Upper lobe of left lung (tissue), 6 donors: ENCODE measurements at places on chromosomes 12 and 14. TPM values are rescaled to one million over a fixed set of nuclear protein-coding genes. Genes with fewer than 3 reads are reported as not detected.
A peak's percentile ranks its signal among the peaks of the same experiment; 100 is the strongest.

FSCB gene
- total RNA-seq: 0.15 TPM

- no peak for DNase-seq
Observed at GRCh38 chr14:91300283-91300895, 55.9 kb upstream of the GPR68 start.

KLRG1 gene
- total RNA-seq: 3.2 TPM

DNA sequence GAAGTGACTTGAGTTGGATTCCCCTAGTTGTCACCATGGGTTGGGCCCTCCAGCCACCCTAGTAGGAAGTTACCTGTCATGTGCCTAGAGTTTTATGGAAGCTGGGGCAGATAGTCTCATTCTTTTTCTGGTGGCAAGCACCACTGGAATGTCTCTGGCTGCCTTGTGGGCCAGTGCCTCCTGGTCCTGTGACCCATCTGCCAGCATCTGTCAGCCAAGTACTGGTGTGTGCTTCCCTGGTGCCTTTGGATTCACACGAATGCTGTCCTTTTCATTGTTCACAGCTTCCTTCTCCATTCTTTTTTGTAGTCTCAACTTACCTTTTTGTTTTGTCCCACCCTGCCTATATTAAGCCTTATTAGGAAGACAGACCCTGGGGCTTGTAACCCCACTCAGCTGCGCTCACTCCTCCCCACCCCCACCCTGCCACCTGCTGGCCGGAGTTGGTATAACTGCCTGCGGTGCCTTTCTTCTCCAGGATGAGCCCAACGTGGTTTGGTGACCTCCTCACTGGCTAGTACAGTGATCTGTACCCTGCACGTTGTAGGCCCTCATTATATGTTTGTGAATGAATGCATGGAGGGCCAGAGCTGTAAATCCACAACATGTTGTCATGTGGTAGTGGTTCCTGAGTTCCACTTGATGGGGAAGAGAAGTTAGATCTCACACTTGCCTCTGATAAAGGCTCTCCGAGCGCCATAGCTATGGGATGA, 125.7 kb downstream of the TSPAN9 start:
- no peak for DNase-seq

DNA sequence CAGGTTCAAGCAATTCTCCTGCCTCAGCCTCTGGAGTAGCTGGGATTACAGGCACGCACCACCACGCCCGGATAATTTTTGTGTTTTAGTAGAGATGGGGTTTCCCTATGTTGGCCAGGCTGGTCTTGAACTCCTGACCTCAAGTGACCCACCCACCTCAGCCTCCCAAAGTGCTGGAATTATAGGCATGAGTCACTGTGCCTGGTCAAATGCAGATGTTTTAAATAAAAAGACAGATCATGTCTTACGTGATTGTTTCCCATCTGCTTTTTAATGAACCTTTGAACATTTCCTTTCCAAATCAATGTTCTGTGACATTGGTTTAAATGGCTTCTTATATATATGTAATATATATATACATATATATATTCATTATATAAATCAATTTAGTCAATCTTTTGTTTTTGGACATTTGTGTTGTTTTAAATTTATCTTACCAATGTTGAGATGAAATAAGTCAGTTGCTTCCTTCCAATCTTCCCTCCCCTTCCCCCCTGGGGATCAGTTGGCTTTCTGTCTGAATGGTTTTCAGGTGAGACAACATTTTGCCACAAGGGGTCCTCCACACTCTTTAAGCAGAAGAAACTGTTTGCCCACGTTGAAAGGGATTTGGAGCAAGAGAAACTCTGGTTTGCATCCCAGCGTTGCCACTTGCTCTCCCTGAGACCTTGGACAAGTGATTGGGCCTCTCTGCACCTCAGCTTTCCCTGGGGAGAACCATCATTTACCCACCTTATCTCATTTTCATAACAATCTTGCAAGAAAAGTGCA, 47.6 kb upstream of the RBM19 start:
- DNase-seq: no peak

- no peak for DNase-seq
Observed at GRCh38 chr12:82688596-82688995, 1.9 kb downstream of the TMTC2 start.

- DNase-seq: no peak
Observed at GRCh38 chr14:80768646-80769045, 172.9 kb downstream of the CEP128 start.

- no peak for DNase-seq
Observed at GRCh38 chr14:76810525-76810924, 2.2 kb downstream of the ANGEL1 start.

KRT3 gene
- total RNA-seq: not detected

DNA sequence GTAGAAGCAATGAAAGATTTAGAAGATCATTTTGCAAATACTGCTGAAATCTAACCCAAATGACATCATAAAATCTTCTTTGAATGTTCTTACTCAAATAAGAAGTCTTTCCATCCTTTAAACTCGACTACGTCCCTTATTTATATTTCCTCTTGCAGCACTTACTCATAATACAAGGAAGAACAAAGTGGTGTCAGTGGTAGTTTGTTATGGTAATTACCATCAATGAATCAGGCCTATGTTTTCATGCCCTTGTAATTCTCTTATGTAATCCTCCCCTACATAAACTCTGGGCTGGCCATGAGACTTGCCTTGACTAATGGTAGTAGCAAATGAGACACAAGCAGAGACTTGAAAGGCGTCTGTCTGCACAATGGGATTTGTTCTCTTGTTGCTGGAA, 17.0 kb downstream of the EEA1 start:
- DNase-seq: no peak

DNA sequence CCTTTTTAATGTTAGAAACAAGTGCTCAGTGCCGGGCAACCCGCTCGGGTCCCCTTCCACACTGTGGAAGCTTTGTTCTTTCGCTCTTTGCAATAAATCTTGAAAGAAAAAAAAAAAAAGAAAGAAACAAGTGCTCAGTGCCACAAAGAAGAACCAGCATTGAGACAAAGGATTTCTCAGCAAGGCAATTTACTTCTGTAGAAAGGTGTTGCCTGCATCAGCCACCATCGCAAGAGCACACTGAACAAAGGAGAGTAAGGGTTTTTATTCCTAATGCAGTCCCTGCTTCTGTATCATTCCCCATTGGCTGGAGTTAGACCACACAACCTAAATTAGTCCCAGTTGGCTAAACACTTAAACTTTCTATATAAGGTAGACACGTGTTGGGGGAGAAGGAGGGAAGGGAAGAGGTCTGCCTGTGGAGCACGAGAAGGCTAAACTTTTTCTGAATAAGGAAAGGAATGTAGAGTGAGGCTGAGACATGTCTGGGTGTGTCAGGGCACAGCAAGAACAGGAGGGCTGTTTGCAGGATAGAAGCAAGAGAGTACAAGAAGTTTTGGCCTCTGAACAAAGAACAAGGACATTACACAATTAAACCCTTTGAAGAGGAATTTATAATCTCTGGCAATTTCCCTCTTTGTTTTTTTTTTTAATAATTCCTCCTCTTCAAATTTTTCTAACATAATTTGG, 21.4 kb downstream of the KLRF2 start:
- DNase-seq: no peak

DNA sequence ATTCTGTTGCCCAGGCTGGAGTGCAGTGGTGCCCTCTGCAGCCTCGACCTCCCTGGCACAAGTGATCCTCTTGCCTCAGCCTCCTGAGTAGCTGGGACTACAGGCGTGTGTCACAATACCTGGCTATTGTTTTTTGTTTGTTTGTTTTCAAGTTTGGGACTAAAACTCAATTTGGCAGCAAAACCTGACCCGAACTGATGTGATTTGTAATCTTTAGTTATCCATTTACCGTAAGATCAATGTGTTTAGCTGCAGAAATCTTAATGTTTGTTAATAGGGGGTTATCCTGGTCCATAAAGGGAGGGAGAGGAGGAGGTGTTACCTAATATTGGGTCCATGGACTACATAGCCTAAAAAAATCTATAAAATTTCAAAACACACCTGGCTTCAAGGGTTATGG, 738 bp upstream of the C1S start:
- no peak for DNase-seq

GRCh38 chr12:53219292-53219955, 12.4 kb upstream of the ITGB7 start:
- DNase-seq: peak; percentile 76

- DNase-seq: no peak
Observed at GRCh38 chr12:26688344-26688904, 144.6 kb downstream of the ITPR2 start.

SDSL gene
- total RNA-seq: 11.9 TPM

DNA sequence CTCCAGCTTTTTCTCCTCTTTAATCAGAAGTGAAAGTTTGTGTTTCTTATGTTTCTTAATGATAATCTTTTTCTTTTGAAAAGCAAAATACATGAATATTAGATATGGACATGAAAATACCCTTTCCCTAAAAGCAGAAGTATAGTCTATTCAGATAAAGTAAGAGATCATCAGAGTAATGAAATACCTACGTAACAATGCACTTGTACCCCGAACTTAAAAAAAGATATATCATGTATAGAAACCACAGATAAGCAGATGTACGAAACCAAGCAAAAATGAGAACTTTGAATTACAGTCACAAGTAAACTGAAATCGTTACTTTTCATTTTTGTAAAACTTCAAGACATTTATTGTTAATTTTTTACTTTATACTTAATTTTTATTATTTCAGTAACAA, 1.5 kb upstream of the GPR65 start:
- no peak for DNase-seq

- DNase-seq: no peak
Observed at GRCh38 chr14:36767603-36768281, 106.1 kb downstream of the PAX9 start.

DNA sequence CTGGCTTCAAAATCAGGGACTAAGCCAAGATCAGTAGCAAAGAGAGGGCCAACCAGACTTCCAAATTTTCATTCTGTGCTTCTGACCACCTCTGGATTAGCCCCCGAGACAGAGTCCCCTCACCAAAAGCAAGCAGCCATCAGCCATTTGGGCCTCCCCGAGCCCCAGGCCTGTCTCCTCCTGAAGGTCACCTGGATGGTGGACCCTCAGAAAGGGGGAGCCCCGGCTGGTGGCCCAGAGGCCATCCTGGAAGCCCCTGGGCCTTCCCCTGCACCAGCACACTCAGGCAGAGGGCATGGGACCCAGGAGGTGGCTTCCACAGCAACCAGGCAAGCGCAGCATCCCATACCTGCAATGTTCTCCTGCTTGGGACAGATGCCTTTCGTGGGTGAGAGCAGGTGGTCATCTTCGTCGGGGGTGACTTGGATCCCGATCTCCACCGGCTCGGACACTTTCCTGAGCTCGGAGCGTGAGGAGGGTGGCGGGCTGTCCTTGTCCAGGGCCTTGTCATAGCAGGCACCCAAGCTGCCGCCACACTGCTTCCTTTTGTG, 14.8 kb downstream of the BCL11B start:
- no peak for DNase-seq

ADCY4 gene
- total RNA-seq: 40.0 TPM

LMBR1L gene
- 38.3 TPM for total RNA-seq
